Activated CD4-positive, alpha-beta memory T cell treated with anti-CD3 and anti-CD28 coated beads, Interleukin-2, amount 10 ng/mL, durations not matched to agents 7 days and 5 days (primary cell): ENCODE measurements at places on chromosomes 2 and 18. TPM values are rescaled to one million over a fixed set of nuclear protein-coding genes. Genes with fewer than 3 reads are reported as not detected.

GRCh38 chr2:138956116-138956515 lies 175.9 kb upstream of the NXPH2 start:
- H3K27ac ChIP-seq = no peak overlapping the region
- H3K27me3 ChIP-seq = no peaks in the 10 kb centered on the region
- H3K36me3 ChIP-seq = no peaks in the 10 kb centered on the region
- no peaks in the 10 kb centered on the region for H3K4me1 ChIP-seq
- DNase-seq = no peak
- no peak overlapping the region for H3K4me3 ChIP-seq

DNA sequence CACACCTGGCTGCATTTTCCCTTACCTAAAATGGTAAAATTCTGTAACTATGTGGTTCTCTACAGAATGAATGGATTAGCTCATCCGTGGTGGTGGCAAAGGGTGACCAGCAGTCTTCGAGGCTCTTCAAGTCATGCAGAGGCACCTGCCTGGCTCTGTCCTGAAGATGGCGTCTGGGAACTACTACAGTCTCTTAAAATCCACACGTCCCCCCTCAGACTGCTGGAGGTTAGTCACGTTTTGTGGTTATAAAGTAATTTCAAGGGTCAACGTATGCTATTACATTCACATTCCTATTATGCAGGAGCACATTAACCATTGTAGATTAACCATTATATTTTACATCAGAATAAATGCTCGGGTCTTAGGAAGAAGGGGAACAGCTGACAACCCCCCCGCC lies 616.7 kb downstream of the GALR1 start:
- no peaks in the 10 kb centered on the region for H3K4me1 ChIP-seq
- DNase-seq = no peak
- no peaks in the 10 kb centered on the region for H3K27me3 ChIP-seq
- no peaks in the 10 kb centered on the region for H3K36me3 ChIP-seq
- no peak overlapping the region for H3K4me3 ChIP-seq

PPP1R1C gene
- total RNA-seq = not detected

EFR3B gene
- not detected for total RNA-seq

DNA sequence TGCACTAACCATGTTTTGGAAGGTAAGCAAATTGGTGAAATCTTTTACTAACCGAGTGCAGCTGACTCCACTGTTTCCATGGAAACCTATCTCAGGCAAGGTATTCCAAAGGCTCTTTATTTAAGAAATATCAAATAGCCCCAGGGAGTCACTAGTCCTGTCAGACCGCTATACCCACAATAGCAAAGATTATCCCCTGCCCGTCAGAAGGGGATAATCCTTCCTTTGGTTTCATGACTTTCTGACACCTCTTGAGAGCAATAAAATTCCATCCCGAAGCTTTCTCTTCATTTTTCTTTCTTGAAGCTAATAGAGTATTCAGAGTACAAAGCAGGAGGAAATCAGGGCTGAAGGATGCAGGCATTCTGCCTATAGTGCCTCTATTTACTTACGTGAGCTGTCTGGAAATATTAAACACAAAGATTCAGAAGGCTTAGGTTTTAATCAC lies 34.7 kb upstream of the MAP2 start:
- H3K27me3 ChIP-seq = no peaks in the 10 kb centered on the region
- no peak overlapping the region for H3K4me3 ChIP-seq
- no peak overlapping the region for H3K27ac ChIP-seq
- H3K36me3 ChIP-seq = no peaks in the 10 kb centered on the region
- no peak for DNase-seq
- H3K4me1 ChIP-seq = no peaks in the 10 kb centered on the region

DNA sequence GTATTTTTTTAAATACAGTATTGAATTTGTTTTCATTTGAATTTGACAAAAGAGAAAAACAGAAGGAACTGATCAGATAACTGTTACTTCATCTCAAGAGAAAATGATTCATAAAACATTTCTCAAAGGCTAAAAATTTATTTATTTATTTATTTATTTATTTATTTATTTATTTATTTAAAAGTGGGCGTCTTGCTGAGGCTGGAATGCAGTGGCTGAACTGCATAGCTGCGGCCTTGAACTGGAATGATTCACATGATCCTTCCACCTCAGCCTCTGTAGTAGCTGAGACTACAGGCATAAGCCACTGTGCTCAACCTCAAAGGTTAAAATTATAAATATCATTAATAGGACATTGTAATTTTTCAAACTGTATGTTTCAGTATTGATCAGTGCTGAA lies 4.5 kb upstream of the PUM2 start:
- H3K4me3 ChIP-seq = no peak overlapping the region
- H3K36me3 ChIP-seq = peaks cover 6% of the 10 kb centered on the region
- no peak overlapping the region for H3K27ac ChIP-seq
- no peaks in the 10 kb centered on the region for H3K27me3 ChIP-seq
- DNase-seq = no peak
- peaks cover 9% of the 10 kb centered on the region for H3K4me1 ChIP-seq

SMAD7 gene
- 31.0 TPM for total RNA-seq

DNA sequence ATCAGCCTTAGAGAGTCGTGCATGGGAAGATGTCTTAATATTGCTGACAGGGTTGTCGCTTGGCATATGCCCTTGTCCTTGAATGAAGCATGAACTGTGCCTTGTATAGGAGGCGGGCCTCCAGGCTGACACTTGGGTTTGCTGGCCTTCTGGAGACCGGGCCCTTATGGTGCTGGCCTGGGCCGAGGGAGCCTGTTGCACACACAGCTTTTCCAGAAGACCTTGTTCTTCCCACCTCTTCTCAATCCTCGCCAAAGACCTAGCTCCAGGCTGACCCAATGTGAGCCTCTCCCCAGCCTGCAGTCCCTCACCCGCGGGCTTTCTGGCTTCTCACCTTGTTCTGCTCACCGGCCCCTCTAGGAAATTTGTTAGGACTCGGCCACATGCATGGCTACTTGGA lies 199.1 kb downstream of the FAM210A start:
- no peak for DNase-seq
- no peaks in the 10 kb centered on the region for H3K27me3 ChIP-seq
- H3K4me3 ChIP-seq = no peak overlapping the region
- no peak overlapping the region for H3K27ac ChIP-seq
- no peaks in the 10 kb centered on the region for H3K4me1 ChIP-seq
- H3K36me3 ChIP-seq = no peaks in the 10 kb centered on the region

DNA sequence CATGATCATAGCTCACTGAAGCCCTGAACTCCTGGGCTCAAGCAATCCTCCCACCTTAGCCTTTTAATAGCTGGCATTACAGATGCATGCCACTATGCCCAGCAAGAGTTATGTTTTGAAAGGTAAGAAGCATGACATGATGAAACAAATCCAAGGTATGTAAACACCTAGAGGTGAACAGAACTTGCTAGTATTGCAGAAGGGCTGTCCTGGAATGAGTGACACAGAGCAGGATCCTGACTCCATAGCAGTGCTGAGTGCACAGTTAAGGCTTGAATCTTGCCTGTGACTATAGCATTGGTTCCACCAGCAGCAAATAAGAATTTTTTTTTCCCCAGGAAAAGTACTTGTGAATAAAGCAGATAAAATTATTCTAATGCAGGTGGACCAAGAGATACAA lies 309.5 kb downstream of the PIK3C3 start:
- DNase-seq = no peak
- H3K36me3 ChIP-seq = no peaks in the 10 kb centered on the region
- no peaks in the 10 kb centered on the region for H3K27me3 ChIP-seq
- no peak overlapping the region for H3K4me3 ChIP-seq

DNA sequence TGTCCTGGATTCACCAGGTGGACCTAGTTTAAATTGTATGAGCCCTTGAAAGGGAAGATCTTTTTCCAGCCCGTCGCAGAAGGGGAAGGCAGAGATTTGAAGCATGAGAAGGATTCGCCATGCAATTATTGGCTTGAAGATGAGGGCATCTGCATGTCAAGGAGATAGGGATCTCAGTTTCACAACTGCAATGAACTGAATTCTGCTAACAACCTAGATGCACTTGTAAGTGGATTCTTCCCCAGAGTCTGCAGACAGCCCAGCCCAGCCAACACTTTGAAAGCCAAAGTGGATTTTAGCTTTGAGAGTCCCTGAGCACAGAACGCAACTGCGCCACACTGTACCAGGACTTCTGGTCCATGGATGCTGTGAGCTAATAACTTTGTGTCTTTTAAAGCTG lies 286.0 kb downstream of the TSN start:
- no peaks in the 10 kb centered on the region for H3K27me3 ChIP-seq
- H3K27ac ChIP-seq = no peak overlapping the region
- no peaks in the 10 kb centered on the region for H3K36me3 ChIP-seq
- no peak for DNase-seq
- H3K4me3 ChIP-seq = no peak overlapping the region

C2orf80 gene
- total RNA-seq = not detected

- no peak for DNase-seq
- H3K27ac ChIP-seq = no peak overlapping the region
- H3K4me1 ChIP-seq = no peaks in the 10 kb centered on the region
- H3K27me3 ChIP-seq = peaks cover 3% of the 10 kb centered on the region
- H3K36me3 ChIP-seq = no peaks in the 10 kb centered on the region
- H3K4me3 ChIP-seq = no peak overlapping the region
Observed at GRCh38 chr2:205642599-205643356, 39.5 kb upstream of the NRP2 start.

- H3K4me3 ChIP-seq = no peak overlapping the region
- H3K36me3 ChIP-seq = peaks cover 12% of the 10 kb centered on the region
Observed at GRCh38 chr2:12970861-12971260, 254.1 kb downstream of the TRIB2 start.
